ENCODE measurements at places on chromosomes 3 and 15.

DNA sequence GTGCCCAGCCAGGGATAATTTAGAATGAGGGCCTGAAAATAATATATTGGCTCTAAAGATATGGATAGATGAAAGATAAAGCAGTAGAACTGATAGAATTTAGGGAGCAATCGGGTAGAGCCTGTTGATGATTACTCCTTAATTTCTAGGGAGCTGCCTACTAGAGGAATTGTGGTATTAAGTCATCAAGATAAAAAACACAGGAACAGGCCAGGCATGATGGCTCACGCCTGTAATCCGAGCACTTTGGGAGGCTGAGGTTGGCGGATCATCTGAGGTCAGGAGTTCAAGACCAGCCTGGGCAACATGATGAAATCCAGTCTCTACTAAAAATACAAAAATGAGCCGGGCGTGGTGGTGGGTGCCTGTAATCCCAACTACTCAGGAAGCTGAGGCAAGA is 130.4 kb downstream of the PCCB start:
- no peak for DNase-seq

DNA sequence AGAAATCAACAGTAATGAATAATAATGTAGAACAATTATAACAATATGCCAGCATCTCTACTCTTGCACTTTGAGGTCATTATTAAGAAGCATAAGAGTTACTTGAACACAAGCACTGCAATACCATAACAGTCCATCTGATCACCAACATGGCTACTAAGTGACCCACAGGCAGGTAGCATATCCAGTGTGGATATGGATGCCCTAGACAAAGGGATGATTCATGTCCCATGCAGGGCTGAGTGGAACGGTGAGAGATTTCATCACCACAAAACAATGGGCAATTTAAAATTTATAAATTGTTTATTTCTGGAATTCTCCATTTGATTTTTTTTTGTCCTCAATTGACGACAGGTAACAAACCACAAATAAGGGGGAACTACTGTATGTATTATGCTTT is 107.7 kb upstream of the TSC22D2 start:
- DNase-seq, result no peak

DNA sequence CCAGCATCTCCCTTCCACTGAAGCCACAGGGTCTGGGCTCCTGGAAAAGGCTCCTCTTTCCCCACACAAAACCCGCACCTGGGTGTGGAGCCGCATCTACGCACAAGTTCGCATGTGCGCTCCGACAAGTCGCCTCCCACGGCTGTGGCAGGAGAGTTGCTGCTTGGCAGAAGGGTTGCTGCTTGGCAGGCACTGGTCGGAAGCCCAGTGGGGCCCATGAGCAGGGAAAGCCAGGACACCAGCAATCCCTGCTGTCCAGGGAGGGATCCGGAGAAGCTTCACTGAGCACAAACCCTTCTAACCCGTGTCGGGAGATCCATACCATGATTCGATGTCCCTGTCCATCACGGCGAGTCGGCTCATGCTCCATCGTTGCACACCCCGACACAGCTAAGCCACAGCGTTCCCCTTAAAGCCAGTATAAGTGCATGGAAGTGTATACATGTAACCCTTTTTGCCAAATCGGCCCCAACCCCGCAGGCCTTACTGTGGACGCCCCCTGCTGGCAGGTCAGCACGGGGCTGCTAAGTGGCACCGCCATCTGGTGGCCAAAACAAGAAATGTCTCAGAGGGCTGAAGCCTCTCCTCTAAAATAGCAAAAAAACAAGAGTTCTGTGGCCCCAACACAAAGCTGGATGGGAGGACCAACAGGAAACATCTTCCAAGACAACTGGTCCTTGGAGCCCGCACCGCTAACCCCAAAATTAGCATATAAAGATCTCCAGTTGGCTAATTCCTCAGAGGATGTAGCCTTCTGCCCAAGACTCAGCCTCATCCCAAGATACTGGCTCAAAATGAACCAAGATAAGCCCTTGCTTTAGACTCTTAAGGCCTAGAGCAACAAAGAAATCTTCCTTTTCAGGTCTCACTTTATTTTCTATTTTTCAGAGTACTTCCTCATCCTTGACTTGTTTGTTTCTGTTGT is 8.3 kb downstream of the ANKRD63 start:
- peak; percentile 52 for DNase-seq

DNA sequence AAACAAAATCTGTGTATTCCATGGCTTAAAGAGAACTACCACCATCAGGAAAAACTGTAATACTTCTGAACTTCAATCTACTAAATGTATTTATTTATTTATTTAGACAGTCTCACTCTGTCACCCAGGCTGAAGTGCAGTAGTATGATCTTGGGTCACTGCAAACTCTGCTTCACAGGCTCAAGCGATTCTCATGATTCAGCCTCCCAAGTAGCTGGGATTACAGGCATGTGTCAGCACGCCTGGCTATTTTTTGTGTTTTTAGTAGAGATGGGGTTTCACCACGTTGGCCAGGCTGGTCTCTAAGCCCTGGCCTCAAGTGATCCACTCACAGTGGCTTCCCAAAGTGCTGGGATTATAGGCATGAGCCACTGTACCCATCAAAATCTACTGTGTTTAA is 202.3 kb upstream of the POU1F1 start:
- DNase-seq, result no peak

DNA sequence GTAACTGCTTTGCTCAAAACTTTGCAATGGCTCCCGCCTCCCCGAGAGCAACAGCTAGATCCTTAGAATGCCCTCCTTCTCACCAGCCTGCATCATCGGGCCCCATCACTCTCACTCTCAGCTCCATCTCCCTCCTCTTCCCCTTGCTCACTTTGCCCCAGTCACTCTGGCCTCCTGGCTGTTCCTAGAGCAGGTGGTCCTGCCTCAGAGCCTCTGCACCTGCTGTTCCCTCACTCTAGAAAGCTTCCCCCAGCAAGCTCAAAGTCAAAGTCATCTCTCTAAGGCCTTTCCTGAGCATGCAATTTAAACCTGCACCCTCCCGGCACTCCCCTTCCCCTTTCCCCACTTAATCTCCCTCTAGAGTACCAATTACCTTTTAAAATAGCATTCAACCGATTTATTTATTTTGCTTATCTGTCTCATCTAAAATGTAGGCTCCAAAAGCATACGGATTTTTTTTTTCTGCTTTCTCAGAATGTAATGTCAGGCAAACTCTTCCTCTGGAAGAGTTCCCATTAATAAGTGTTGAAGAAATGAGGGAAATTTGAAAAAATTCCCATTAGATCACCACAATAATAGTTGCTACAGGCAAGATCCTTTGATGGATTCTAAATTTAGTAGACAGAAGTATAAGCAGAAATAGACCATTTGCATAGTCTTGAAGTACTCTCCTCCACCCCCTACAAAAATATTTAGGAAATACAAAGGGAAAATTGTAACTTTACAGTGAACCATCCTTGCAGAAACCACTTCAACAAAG is 15.9 kb upstream of the HES1 start:
- DNase-seq, result no peak

- no peak for DNase-seq
Observed at GRCh38 chr3:157300981-157301663, 135.5 kb upstream of the PTX3 start.

- peak; percentile 4 for DNase-seq
Observed at GRCh38 chr3:43540624-43541023, 81.2 kb downstream of the ANO10 start.

DNA sequence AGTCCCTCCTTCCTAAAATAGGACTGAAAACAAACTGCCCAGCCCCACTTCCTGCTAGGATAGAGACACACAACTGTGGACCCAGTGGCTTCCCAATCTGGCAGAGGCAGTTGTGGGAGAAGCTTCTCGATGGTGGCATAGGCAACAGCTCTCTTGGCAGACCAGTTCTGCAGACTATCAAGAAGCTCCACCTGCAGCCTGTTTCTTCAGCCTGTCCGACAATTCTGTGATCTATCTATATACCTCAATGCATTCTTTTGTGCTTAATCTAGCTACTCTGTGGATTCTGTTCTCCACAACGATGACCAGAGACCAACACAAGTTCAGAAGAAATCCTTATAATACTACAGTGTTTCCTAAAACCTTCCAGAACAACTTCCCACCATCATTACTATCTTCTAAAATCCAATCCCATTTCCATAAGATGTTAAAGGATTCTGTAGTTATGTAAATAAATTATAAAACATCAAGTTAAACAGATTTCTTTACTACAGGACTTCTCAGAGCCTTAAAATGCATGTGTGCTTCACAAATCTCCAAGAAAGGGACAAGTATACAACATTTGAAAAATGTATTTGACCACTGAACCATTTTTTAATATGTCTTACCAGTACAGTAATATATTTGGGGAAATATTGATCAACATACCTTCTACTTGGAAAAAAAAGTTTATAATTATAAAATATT is 57.7 kb downstream of the IGF2BP2 start:
- DNase-seq, result no peak

DNA sequence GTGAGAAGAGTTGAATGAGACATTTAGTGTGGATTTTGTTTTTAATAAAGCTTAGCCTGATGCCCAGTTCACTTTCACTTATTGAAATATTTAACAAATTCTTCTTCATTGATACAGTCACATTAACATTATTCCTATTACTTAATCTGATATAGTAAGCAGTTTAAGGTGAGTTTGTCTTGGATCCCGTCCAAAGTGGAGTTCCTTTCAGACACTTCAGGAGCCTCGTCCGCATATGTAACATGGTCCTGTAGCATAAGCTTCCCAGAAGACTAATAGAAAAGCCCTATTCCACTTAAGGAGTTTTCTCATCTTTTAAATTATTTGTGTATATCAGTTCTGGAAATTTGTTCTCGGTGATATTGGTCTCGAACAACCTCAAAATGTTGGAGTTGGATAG is 39.7 kb upstream of the MLF1 start:
- no peak for DNase-seq

GRCh38 chr3:32140943-32141342 is 34.5 kb downstream of the GPD1L start:
- no peak for DNase-seq

DNA sequence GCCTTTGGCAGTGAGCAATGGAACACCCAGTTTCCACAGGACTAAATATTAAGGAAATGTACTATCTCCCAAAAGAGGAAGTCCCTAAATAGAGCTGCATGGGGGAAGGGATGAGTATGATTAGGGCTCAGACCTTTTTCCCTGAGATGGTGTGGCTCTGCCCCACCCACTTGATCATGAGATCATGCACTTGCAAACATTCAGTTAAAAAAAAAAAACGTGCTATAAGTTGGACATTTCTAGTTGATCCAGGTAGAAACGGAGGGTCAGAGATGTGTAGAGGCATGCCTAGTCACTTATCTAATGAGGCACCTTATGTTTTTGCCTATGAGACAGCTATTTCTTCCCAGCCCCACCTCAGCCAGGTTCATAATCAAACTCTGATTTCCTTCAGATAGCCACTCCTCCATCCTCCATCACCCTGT is 24.5 kb upstream of the SSR3 start:
- DNase-seq, result no peak

GRCh38 chr3:6921066-6921465 is 60.2 kb downstream of the GRM7 start:
- DNase-seq, result no peak

- no peak for DNase-seq
Observed at GRCh38 chr15:53841651-53842050, 82.2 kb upstream of the WDR72 start.

DNA sequence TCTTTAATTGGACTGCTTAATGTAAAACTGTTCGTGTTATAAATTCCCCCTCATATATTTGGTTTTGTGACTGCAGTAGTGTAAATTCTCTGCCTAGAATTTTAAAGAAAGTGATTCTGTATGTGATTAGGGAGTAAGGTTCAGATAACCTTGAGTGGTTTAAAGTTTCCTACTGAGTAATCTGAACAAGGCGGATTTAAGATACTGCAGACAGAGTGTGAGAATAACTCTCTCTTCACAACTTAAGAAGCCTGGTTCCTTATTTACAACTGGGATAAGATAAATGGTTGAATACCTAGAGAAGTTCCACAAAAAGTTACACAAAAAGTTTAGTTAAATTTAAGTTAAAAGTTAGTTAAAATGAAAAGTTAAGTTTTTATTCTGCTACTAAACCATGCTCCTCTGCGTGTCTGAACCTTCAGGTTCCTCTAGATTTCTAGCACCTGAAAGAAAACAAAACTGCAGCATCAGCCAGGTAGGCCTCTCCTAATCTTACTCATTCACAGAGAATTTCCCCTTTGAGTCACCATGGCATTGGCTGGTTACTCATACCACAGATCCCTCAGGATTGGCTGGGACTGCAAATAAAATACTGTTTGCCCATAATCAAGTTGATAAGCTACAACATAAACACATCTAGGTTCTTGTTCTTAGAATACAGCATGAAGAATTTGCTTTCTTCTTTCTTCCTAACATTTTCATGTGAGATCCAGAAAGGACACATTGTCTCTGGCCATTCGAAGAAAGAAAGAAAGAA is at the start of gene ARL14:
TSS of gene ARL14 (plus strand) at position 614 of the 757 bp plus-strand sequence. CDS start 187 bp downstream, outside the sequence.
- DNase-seq, result no peak

DNA sequence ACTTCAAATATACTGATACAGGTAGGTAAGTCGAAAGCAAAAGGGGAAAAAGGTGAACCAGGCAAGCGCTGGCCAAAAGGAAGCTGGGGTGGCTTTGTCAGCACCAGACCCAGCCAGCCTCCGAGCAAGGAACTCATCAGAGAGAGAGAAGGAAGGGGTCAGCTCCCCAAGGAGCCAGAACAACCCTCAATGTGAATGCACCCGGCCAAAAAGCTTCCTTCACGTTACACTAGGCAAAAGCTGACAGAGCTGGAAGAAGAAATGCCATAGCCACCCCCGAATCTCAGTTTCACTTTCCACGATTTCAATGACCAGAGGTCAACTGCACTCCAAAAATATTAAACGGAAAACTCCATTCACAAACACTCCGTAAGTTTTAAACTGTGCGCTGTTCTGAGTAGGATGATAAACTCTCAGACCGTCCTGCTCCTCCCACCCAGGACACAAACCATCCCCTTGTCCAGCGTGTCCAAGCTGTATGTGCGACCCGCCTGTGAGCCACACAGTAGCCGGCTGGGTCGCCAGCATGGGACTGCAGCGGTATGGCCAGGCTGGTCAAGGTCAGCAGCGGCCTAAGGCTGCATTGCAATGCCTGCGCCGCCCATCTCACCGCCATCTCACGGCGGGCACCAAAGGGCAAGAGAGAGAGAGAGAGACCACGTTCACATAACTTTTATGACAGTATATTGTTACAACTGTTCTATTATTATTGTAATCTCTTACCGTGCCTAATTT is 29.7 kb downstream of the CYFIP1 start:
- DNase-seq, result no peak

DNA sequence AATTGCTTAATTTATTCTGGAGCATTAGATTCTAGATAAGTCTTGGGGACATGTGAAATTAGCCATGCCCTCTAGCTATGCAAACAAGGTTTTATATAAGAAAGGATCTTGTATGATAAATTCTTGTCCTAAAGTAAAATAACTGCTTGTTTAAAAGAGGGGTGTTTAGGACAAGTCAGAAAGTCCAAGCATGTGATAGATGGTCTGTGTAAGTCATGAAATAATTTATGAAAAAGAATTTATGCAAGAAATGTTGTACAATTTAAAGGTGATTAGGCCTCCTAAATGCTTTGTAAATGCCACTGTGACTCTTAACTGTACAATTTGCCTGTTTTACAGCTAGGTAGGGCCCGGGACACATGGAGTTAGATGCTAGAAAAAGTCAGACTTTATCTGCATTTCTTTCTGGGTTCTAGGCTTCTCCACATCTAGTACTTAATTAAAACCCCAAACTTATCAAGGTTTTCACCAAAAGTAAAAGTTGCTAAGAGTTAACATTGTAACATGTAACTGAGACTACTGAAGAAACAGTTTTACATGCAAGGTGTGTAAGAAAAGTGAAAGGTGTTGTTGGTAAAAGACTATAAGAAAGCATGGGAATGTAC is 13.2 kb downstream of the LINS1 start:
- no peak for DNase-seq

Data from AG09319 (cell line).